Stimulated activated CD4-positive, alpha-beta T cell treated with anti-CD3 and anti-CD28 coated beads, Interleukin-4, amount 100 ng/mL, for 24 hours (primary cell): ENCODE measurements at places on chromosomes 6 and 20.

- DNase-seq, result no peak
Measured at GRCh38 chr6:128208078-128208477, 307.2 kb upstream of the THEMIS start.

GRCh38 chr20:57450419-57450818 is 59.2 kb downstream of the RBM38 start:
- no peak for DNase-seq

- no peak for DNase-seq
Measured at GRCh38 chr20:5172167-5172601, 45.4 kb downstream of the CDS2 start.

GRCh38 chr6:136235233-136235564 is 14.9 kb downstream of the MTFR2 start:
- no peak for DNase-seq
